Ovary (tissue), 10 donors: ENCODE measurements at places on chromosomes 7 and 10. TPM values are rescaled to one million over a fixed set of nuclear protein-coding genes. Genes with fewer than 3 reads are reported as not detected.

ENKUR gene
- polyA plus RNA-seq: 0.07 TPM

ZNF467 gene
- 2.3 TPM for polyA plus RNA-seq

ATP6V0E2 gene
- 10.4 TPM for polyA plus RNA-seq

AKR1C4 gene
- polyA plus RNA-seq: not detected

NPFFR1 gene
- 0.10 TPM for polyA plus RNA-seq

PNLIPRP3 gene
- not detected for polyA plus RNA-seq

DKK1 gene
- polyA plus RNA-seq: 4.2 TPM

LAMTOR4 gene
- polyA plus RNA-seq: 246 TPM

GPR26 gene
- not detected for polyA plus RNA-seq
